ENCODE measurements at places on chromosomes 12 and 14.

- no peak for DNase-seq
Measured at GRCh38 chr12:8950221-8950527, 729 bp upstream of the M6PR start.

- no peak for DNase-seq
Measured at GRCh38 chr14:92448786-92449185, 64.8 kb upstream of the RIN3 start.

GRCh38 chr12:263574-263973 is 938 bp upstream of the SLC6A13 start:
- DNase-seq, result no peak

- DNase-seq, result no peak
Measured at GRCh38 chr14:78358591-78358990, 188.4 kb downstream of the NRXN3 start.

- DNase-seq, result no peak
Measured at GRCh38 chr12:46556819-46557524, 184.4 kb upstream of the SLC38A2 start.

DNA sequence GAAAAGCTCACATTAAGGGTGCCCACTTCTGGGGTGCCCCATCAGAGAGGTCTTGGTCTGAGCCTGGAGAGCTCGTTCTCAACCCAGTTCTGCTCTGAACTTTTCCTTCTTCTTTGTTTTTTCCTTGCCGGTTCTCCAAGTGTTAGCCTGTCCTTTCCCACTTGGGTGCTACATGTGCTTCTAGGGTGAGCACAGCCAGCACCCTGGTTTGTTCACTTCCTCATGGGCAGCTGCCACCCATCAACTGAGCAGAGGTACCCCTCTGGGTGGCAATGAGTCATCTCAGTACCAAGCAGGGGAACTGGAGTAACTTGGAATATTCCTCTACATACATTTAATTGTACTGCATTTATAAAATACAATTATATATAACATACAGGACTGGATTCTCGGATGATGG is 3.9 kb upstream of the SYNE3 start:
- no peak for DNase-seq

DNA sequence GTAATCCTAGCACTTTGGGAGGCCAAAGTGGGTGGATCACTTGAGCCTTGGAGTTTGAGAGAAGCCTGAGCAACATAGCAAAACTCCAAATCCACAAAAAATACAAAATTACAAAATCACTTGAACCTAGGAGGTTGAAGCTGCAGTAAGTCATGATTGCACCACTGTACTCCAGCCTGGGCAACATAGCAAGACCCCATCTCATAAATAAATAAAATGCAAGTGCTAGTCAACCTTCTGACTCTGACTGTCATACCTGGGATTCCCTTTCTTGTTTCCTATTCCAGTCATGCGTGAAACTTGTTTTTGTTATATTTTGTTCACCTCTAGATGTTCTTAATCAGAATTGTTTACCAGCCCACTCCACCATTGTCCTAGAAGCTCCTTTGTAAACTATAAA is 31.4 kb downstream of the ABCD4 start:
- no peak for DNase-seq

DNA sequence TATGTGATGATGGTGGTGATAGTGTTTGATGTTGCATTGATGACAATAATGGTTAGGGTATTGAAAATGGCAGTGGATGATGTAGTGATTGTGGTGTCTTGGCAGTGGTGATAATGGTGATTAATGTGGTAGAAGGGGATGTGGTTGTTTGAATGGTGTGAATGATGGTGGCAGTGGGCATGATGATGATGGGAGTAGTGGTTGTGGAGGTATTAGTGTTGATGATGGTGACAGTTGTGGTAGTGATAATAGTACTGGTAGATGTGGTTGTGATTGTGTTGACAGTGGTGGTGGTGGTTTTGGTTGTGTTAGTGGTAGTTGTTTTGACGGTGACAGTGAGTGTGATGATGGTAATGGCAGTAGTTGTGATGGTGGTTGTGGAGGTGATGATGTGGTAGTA is 1049.0 kb downstream of the VRK1 start:
- no peak for DNase-seq

- no peak for DNase-seq
Measured at GRCh38 chr12:80056845-80057244, 42.5 kb upstream of the OTOGL start.

- no peak for DNase-seq
Measured at GRCh38 chr12:50024805-50025186, 498 bp downstream of the RACGAP1 start.

DNA sequence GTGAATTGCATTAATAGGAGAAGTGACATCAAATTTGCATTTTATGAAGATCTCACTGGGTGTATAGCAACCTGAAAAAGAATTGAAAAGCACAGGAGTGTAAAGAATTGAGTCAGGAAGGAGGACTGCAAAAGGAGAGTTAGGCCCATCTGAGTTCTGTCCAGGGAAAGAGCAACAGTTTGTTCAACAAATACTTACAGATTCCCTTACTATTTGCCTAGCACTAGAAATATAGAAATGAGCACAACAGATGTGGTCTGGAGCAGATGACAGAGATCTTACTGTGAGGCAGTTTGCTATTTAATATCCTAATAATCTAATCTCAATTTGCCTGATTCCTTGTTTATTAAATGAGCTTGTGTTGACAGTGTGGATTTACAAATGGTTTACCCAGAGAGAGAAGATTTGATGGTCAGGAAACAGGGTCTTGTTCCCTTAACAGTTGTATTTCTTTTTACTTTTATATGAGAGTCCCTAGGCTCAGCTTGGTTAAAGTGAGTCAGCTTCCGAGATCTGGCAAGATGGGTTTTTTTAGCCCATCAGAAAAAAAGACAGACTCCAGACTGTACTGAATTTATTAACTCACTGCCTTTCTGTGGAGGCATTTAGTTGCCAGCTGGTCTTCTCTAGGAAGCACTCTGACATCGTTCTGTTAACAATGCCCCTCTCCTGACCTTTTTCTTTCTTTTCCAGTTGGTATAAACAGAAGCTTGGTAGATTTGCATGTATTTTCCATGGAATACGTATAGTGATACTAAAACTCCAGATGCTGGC is 229.7 kb downstream of the TTC6 start:
- DNase-seq, result no peak

- DNase-seq, result no peak
Measured at GRCh38 chr14:36518031-36518585, 1.9 kb downstream of the NKX2-1 start.

GRCh38 chr14:95712398-95712797 is 1.5 kb downstream of the TCL1A start:
- DNase-seq, result no peak

GRCh38 chr12:68425998-68426397 is 93.8 kb upstream of the MDM1 start:
- no peak for DNase-seq

DNA sequence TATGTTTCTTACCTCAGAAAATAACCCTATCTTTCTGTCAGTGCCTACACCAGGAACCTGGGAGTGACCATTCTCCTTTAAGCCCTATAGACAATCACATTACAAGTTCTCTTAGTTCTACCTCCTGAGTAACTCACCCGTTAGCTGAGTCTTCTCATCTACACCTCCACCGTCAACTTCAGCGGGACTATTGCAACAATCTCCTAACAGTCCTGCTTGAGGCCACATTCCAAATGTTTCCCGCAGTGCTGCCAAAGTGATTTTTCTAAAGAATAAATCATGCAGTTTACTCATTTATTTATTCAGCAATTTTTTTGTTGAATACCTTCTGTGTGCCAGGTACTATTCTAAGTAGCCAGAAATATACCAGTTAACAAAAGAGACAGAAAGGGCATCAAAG is 285.0 kb upstream of the GRIP1 start:
- DNase-seq, result no peak

DNA sequence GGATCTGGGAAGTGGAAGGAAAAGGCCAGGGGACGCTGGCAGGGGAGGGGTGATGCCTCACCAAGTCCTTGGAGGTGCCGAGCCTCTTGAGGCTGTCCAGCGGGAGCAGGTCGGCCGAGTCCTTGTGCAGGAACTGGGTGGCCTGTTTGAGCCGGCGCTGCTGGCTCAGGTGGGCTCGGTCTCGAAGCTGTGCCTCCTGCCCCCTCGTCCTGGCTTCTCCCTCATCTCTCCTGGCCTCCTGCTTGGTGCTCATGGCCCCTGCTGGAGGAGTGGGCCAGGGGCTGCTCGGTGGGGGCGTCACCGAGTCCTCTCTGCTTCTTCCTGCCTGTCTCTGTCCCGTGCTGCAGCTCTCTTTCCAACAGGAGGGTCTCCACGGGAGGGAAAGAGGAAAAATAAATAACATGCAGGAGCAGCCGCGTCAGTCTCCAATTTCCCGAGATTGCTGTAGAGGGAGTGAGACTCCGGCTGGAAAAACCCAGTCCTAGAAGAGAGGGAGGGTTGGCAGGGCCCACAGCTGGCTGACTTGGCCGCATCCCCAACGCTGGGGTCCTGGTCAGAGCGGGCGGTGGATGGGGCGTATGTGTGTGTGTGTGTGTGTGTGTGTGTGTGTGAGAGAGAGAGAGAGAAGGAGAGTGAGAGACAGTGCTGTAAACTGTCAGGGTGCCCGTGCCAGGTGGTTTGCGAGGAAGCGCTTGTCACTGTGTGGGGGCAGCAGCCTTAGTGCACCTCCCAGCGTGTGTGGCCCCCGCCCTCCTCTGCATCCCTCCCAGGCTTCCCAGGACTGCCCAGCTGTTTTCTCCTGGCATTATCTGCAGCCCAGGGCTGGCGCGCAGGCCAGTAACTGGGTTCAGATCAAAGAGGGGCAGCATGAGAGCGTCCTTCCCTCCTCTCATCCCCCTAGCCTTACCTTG is at the start of gene NRIP2:
Gene NRIP2, minus strand, starts transcription at position 455 of the 911 bp plus-strand sequence. Its CDS starts 52 bp downstream, at position 403.
- DNase-seq, result no peak

GRCh38 chr14:75515629-75515996 is 6.7 kb upstream of the BATF start:
- DNase-seq, result no peak

- no peak for DNase-seq
Measured at GRCh38 chr12:102169922-102170621, 27.6 kb downstream of the PMCH start.

DNA sequence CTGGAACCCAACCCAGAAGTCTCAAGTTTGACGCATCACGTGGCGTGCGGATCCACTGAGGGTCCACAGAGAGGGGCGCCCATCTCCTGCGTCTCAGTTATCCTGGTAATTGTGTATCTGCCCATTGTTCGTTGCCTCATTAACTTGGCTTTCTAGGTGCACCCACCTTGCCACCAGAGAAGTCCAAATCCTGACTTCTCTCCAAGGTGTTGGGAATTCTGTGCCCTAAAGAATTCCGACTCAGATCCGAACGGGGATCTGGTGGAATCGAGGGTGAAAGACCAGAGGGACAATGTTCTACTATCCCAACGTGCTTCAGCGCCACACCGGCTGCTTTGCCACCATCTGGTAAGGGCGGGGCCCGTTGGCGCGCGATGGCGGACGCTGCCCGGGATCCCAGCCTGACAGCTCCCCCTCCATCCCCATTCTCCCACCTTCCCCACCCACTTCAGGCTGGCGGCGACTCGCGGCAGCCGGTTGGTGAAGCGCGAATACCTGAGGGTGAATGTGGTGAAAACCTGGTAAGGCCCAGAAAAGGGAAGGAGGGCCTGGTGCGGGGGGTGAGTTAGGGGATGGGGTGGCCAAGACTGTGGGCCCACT is 481 bp downstream of the REC8 start:
- DNase-seq, result no peak

Data from D721Med (cell line).